Cerebellar cortex (tissue), 1 donor: ENCODE measurements at places on chromosomes 11 and 22.

- no peak for DNase-seq
Measured at GRCh38 chr11:73423506-73423905, 47.3 kb downstream of the RELT start.

DNA sequence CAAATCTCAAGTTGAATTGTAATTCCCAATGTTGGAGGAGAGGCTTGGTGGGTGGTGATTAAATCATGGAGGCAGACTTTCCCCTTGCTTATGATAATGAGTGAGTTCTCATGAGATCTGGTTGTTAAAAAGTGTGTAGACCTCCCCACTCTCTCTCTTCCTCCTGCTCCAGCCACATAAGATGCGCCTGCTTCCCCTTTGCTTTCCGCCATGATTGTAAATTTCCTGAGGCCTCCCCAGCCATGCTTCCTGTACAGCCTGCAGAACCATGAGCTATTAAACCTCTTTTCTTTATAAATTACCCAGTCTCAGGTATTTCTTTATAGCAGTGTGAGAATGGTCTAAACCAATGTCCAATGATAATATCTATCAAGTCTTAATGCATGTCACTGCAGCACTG lies 34.2 kb downstream of the SOX6 start:
- no peak for DNase-seq

DNA sequence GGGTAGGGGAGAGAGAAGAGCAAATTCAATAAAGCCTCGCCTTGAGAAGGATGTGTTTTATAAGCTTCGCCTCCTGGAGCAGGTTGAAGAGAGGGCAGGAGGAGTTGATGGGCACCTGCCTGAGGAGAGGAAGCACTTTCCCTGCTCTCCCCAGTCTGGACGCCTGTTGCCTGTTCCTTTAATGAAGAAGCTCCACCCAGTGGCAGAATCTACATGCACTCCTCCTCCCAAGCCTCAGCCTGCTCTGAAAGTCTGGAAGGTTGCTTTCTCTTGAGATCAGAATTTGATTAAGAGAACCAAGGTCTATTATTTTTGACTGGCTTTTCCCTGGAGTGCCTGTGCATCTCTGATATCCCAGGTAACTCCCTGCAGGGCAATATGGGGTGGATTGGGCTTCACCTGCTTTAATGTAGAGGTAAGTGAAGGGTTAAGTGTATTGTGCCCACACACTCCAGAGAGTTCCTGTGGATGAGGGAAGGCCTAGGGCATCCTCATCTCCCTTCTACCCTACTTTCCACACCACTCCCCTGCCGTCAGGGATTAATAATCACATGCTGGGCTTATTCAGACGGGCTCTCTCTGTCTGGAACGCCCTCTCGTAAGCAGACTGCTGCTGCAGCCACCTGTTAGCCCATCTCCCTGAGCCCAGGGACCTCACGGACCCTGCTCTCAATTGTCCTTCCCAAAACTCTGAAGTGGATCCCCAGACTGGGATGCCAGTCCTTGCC lies 22.3 kb downstream of the NTM start:
- DNase-seq = no peak

- no peak for DNase-seq
Measured at GRCh38 chr11:46216019-46216764, 61.3 kb upstream of the CREB3L1 start.

GRCh38 chr11:15758857-15759465 lies 597.4 kb downstream of the SOX6 start:
- DNase-seq = peak; percentile 15

DNA sequence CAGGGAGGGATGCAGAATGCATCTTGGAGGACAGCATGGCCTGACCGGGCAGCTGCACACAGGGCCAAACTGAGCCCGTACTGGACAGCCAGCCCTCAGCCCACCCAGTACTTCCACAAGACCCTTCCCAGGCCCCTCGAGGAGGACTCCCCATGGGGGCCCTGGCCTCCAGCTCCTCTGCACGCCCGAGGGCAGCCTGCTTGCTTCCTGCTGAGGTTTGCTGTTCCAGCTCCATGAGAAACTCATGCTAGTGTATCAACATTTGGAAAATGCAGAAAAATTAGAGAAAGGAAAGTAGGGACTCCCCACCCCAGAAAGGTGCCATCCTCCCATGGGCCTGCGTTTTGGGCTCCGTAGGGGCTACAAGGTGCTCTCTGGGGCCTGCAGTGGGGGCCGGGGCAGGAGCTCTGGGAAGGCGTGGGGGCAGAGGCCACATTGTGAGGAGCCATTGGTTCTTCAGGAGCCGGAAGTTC lies 21.3 kb upstream of the CCDC188 start:
- DNase-seq = no peak

DNA sequence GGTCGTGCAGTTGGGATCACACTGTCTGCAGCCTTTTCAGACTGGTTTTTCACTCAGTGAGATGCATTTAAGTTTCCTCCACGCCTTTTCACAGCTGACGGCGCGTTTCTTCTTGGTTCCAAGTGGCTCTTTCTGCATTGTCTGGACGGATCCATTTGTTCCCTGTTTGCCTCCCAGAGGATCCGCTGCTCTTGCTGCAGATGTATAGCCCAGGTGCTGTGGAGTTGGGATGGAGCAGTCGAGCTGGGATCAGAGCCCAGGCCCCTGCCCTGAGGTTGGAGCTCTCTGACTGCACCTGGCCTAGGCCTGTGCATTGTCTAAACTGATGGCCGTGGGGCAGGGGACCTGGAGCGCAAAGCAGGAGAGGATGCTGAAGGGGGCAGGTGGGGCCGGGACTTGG lies 51.6 kb downstream of the PARVB start:
- no peak for DNase-seq

GRCh38 chr11:507727-508515 lies 879 bp upstream of the RNH1 start:
- no peak for DNase-seq

GRCh38 chr11:112871909-112872500 lies 89.2 kb upstream of the NCAM1 start:
- no peak for DNase-seq

- no peak for DNase-seq
Measured at GRCh38 chr22:20229916-20230775, 38.0 kb downstream of the RTN4R start.

DNA sequence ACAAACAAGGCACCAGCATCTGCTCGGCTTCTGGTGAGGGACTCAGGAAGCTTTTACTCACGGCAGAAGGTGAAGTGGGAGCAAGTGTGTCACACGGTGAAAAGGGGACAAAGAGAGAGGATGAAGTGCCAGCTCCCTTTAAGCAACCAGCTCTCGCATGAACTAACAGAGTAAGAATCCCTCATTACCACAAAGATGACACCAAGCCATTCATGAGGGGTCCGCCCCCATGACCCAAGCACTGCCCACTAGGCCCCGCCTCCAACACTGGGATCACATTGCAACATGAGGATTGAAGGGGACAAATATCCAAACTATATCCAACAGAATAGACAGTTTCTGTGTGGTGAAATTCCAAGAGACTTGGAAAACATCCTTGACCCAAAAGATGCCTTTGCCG lies 198.2 kb upstream of the POU2AF2 start:
- no peak for DNase-seq

- no peak for DNase-seq
Measured at GRCh38 chr11:131454490-131454889, 84.1 kb downstream of the NTM start.

DNA sequence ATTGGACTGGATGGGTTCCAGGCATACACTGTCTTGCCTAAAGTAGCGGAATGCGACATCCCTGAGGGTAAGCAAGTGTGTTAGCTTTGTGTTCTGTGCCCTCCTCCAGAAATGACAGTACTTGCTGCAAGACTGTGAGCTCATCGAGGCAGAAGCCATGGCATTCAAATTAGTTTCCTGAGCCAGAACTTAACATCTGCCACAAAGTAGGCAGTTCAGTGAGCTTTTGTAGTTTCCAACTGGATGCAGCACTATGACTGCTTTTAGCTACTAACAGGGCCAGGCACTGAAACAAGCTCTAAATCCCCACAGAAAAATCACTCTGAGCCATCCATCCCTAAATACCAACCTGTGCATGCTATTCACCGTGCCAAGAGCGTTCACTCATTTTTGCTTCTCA lies 1.2 kb upstream of the FAR1 start:
- DNase-seq = peak; percentile 58

- DNase-seq = no peak
Measured at GRCh38 chr22:21104126-21104691, 58.5 kb downstream of the LRRC74B start.

GRCh38 chr11:109971184-109971523 lies 122.0 kb upstream of the ZC3H12C start:
- DNase-seq = peak; percentile 1

GRCh38 chr22:48579043-48579927 lies 1248.4 kb downstream of the BRD1 start:
- no peak for DNase-seq

DNA sequence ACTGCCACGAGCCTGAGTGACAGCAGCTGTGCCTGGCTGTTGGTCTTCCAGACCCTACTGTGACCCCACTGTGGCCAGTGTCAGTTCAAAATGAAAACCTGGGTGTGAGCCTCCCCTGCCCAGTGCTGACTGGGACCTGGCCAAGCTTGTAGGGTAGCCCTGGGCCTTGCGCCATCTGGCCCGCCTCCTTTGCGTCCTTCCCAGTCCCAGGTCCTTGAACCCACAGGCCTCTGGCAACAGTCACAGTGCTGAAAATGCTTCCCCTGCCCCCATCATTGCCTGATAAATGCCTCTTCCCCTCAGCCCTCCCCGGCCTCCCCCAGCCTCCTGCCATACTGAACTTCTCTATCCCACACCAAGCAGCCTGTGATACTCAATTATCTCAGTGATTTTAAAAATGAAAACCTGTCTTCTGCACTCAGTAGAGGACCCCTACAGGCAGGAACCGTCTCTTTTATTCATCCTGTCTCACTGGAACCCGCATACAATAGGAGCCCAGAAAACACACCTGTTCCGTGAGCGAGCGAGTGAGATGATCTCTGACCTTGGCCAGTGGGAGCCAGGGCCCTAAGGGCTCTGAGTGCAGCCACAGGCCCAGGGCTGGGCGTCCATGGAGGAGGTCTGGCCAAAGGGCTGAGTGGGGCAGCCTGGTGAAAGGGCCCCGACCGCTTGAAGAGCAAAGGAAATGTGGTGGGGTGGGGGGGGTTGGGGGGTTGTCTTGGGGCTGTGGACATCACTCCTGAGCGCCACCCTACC lies 49.7 kb upstream of the TTLL12 start:
- DNase-seq = peak; percentile 89

- no peak for DNase-seq
Measured at GRCh38 chr11:72760539-72761405, 8.6 kb upstream of the ARAP1 start.

DNA sequence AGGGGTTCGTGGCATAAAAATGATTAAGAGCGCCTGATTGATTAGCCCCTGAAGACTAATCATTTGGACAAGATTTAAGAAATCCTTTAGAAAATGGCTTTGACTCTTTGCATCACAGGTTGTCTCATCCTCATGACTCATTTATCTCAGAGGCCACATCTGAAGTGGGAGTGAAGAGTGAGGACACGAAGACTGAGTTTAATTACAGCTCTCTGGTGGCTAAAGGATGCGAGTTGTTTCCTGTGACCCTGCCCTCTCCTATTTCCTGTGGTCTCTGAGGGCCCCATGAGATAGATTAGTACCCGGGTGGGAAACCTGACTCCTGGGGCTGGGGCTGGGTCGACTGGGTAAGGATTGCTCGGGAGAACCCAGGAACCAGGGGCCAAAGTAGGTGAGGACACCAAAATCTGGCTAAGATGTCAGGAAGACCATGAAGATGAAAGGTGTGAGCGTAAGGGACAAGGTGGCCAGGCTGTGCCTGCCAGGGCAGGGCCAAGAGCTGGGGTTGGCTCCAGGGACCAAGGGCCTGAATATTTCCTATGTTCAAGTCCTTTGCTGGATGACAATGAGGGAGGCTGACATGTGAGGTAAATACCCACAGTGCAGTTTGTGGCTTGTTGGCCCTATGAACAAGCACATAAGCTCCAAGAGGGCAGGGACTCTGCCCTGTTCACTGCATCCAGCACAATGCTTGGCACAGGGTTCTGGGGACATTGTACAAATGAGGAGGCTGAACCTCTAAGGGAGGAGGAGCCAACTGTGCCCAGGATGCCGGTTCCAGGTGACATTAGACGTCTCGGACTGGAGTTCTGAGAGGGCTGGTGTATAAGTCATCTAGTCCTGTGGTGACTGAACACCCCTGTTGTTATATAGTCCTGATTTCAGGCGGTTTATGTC lies 3.6 kb downstream of the OTOG start:
- no peak for DNase-seq

DNA sequence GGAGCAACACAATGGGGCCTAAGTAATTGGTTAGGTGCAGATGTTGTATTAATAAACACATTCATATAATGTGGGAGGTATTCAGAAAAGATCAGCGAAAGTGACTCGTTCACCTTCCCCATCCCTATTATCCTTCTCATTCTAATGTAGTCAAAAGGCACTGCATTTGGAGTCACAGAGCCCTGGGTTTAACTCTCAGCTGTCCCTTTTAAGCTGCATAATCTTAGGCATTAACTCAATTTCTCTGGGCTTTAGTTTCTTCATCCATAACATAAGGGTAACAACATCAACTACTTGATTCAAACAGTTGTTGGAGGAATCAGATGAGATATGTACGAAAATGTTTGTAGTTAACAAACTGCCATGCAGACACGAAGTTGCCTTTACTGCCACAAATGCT lies 187.6 kb upstream of the PITPNB start:
- DNase-seq = no peak

- peak; percentile 18 for DNase-seq
Measured at GRCh38 chr11:134252346-134253187, 585 bp downstream of the THYN1 start.

GRCh38 chr22:38347181-38347943 lies 30.1 kb upstream of the CSNK1E start:
- no peak for DNase-seq

DNA sequence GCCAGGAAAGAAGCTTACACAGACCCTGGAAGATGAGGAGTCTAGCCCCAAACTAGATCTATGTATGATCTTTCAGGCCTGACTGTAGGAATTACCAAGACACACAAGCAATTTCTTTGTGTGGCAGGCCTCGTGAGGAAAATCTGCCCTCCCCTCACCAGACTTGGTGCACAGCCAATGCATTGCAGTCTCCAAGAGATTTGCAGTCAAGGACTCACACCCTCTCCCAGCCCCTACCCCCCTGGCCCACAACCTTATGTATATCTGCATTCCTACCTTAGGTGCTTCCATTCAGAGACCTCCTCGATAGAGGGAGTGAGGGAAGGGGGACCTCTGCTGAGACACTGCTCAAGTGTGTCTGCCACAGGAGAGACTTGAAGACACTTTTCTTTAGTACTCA lies 9.8 kb downstream of the OR8B12 start:
- DNase-seq = no peak

GRCh38 chr22:30212996-30213441 lies 33.5 kb downstream of the LIF start:
- DNase-seq = no peak

DNA sequence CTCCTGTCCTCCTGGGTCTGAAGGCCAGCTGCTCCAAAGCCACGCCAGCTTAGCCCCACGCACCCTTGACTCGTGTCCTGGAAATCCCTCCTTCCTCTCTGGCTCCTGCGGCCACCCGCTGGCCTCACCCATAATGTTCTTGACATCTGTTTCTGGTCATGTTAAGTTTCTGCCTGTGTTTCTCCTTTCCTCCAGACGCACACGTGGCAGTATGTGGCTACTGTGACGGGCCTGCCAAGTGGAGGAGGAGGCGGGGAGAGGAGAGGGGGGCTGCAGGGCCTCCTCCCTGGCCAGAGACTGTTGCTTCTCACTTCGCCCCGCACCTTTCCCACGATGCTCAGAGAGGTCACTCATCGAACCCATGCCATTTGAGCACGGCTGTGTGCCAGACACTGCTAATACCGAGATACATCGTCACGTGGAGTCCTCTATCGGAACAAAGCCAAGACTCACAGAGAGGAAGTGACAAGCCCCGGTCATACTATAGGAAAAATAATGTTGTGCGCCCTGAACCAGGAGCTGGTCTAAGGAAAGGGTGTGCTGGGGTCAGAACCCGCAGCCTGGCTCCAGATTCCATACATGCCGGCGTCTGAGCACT lies 11.5 kb downstream of the C1QTNF6 start:
- no peak for DNase-seq
